ENCODE measurements at places on chromosomes 11 and 22. TPM values are rescaled to one million over a fixed set of nuclear protein-coding genes. Genes with fewer than 3 reads are reported as not detected.

GRCh38 chr11:70607561-70607960, 209.2 kb downstream of the CTTN start:
- DNase-seq: no peak

DNA sequence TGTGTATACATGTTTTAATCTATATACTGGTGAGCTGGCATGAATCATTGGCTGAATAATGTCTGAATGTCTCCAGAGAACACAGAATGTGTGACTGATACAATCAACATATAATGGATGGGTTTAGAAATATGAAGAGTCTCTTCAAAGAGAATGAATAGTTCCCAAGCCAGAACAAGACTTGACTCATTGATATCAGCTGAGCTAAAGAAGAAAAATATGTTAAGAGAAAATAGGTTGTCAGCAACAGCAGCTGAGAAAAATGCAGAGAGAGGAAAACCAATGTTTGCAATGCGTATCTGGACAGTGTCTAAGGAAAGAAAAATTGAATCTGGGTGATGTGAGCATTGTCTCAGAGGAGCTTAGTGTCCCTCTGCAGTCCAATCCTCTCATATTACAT, 1281.8 kb upstream of the TENM4 start:
- DNase-seq: no peak

DNA sequence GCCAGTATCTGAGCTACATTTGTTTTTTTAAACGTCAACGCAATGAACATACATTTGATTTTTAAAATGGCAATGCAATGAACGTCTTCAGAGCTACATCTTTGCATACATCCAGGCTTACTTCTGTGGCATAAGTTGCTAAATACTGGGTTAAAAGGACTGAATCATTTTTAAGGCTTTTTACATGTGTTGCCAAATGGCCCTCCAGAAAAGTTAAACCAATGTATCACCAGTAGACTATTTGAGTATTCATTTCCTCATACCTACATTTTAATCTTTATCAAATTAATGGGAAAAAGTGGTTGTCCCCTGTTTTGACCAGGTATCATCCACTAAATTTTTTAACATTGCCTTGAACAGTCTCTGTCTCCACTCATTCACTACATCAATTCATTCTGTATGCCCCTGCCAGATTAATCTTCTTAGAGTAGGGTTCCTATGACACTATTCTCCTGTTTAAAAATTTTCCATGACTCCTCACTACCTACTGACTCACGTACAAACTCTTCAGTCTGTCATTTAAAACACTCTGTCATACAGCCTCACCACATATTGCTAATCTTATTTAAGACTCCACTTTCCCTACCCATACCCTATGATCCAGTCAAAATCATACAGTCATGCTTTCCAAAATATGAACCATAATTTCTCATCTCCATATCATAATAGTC, 12.4 kb upstream of the PRRG4 start:
- DNase-seq: no peak

DNA sequence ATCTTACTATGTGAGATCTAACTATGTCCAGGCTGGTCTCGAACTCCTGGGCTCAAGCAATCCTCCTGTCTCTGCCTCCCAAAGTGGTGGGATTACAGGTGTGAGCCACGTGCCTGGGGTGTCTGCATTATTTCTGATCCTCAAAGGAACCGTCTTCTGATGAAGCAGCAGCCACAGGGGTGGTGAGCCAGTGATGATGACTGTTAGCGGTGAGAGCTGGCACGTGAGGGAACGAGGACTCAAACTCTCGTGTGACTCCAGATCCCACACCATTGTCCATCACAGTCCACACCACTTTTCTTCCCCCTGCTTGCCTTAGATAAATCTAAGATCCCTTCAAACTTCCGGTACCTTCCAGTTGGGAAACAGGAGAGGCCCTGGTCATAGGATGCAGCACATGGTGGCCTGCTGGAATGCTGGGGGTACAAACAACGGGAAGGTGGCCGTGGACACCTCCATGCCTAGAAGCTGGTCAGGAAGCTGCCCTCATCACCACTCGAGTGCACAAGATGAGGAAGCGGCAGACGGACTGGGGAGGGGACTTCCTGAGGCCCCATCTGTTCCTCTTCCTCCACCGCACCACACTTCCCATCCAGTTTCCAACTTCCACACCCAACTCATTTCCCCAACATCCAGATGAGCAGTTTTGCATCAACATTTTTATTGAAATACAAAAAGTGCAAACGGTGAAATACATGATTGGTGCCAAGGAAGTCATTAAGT, 23.8 kb downstream of the ARHGAP1 start:
- DNase-seq: peak; percentile 33

DNA sequence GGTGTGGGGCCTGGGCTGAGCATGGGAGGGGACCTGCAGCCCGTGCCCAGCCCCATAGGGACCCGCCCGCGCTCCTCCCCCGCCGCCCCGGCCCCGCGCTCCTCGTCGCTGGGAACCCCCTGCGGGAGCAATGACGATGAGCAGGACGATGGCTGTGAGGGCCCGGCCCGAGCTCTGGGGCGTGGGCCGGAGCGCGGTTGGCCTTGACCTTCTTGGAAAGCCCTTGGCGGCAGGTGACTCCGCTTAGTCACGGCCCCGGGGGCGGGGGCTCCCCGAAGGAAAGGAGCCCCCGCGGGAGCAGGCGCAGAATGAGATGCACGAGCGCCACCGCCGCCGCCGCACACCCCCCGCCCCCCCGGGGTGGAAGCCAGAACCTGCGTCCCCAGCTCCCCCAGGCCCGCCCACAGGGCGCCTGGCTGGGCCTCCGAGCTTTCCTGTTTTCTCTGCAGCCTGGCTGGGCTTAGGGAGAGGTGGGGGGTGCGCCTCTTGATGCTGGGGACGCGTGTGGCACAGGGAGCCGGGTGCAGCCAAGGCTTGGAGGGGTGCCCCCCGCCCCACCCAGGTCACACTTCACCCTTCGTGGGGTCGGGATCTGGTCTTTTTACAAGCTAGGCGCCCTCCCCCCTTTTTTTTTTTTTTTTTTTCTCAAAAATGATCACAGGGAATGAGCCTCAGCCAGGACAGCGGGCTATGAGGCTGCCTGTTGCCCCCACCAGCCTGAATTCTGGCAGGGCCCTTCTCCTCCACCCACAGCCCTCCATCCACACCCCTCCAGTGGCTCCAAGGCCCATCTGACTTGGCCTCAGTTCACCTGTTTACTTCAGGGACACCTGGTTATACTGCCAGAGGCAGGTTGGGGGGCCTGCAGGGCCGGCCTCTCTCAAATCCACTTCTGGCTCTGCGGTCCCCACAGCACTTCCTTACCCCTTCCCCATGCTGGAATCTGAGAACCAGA, 17.9 kb downstream of the CRELD2 start:
- peak; percentile 97 for DNase-seq

- DNase-seq: no peak
These were observed 35.5 kb upstream of the FGF3 start for GRCh38 chr11:69854713-69855112.

DNA sequence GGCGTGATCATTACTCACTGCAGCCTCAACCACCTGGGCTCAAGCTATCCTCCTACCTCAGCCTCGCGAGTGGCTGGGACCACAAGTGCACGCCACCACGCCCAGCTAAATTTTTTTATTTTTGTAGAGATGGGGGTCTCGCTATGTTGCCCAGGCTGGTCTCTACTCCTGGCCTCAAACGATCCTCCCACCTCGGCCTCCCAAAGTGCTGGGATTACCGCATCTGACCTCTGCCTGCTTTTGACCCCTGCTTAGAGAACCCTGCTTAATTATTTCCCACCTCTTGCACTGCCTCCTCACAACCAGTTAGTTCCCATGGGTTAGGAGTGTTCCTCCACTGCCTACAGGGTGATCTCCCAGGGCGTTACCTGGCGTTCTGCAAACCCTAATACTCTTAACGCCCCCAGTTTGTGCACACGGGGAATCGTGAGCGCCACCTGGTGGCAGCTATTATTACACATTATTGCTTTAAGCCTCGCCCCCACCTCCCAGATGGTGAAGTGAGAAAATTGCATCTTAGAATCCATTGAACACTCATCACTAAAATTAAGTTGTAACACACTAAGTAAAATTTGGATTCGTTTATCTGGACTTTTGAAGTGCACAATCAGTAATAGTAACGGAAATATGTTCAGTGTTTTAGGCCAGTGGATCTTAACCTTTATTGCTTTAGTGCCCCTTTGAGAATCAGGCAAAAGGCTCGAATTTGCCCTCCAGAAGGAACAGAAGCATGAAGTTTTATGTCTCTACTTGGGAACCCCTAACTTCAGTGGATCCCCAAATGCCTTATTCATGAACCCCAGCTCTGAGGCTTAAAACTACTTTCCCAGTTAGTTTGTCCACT, 61.4 kb upstream of the ASPHD2 start:
- DNase-seq: peak; percentile 35

DNA sequence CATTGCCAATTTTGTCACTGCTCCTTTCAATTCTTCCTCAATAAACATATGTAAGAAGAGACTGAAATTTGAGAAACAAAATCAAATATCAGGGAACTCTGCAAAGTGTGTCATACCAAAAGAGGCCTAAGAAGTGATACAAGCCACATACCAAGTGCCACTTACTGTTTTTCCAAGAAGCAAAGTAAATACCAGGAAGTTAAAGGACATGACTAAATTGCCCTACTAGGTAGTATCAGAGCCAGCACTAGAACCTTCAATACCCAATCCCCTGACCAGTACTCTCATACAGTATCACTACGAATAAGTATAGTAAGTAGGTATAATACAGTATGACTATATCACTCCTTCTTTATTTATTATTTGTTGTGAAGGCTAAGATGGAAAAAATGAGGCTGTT, 13.6 kb downstream of the MAML2 start:
- no peak for DNase-seq

The PTS gene
- total RNA-seq: 37.1 TPM

DNA sequence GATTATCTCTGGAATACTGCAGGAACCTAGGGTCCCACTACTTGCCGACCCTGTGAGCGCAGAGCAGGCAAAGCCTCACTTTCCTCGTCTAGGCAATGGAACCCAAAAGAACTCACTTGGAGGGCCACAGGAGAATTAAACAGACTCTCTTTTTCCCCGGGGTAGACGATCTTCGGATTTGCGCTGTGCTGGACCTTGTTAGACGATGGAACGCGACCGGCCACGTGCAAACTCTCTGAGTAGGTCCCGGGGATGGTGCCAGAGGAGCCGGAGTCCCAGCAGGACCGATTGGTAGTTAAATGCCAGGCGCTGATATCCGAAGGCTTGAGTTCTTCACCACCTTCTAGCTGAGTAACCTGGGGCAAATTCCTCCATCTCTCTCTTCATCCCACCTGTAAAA, 1.0 kb upstream of the SLC1A2 start:
- no peak for DNase-seq

The UVRAG gene
- 17.7 TPM for total RNA-seq

The MTMR2 gene
- total RNA-seq: 22.0 TPM

The KCTD14 gene
- total RNA-seq: 1.3 TPM

GRCh38 chr11:859394-860131, 16.9 kb downstream of the TSPAN4 start:
- DNase-seq: peak; percentile 88

GRCh38 chr11:76698321-76699043, 27.9 kb upstream of the LRRC32 start:
- DNase-seq: no peak

The LMO1 gene
- 0.18 TPM for total RNA-seq

- no peak for DNase-seq
These were observed 27.4 kb downstream of the FBLN1 start for GRCh38 chr22:45529971-45530575.

DNA sequence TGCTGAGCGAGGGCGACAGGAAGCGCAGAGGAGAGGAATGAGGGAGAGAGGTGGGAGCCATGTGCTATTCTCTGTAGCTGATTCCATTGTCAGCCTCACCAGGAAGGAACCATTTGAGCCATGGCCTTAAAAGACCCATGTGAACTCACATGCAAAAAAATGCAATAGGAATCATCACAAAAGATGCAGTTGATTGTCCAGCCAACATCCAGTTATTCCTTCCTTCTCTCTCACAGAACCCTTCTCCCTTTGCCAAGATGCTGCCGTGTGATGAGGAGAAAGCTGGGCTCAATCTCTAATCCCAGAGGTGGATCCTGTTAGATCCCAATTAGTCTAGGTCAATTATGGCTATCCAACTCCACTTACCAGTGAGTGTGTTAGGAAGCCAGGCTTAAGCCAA, 58.2 kb upstream of the RRAS2 start:
- no peak for DNase-seq

GRCh38 chr22:27666272-27666997, 135.1 kb downstream of the MN1 start:
- DNase-seq: no peak

The UBXN1 gene
- total RNA-seq: 71.8 TPM

The OR56A1 gene
- not detected for total RNA-seq

The MISFA gene
- total RNA-seq: 6.6 TPM

DNA sequence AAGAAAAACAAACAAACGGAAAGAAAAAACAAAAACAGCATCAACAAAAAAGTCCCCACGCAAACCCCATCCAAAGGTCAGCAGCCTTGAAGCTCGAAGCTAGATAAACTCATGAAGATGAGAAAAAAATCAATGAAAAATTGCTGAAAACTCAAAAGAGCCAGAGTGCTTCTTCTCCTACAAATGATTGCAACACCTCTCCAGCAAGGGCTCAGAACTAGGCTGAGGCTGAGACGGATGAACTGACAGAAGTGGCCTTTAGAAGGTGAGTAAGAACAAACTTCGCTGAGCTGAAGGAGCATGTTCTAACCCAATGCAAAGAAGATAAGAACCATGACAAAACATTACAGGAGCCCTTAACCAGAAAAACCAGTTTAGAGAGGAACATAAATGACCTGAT, 18.4 kb upstream of the FTH1 start:
- no peak for DNase-seq

- DNase-seq: no peak
These were observed 31.6 kb upstream of the ARHGAP32 start for GRCh38 chr11:129223701-129224149.

DNA sequence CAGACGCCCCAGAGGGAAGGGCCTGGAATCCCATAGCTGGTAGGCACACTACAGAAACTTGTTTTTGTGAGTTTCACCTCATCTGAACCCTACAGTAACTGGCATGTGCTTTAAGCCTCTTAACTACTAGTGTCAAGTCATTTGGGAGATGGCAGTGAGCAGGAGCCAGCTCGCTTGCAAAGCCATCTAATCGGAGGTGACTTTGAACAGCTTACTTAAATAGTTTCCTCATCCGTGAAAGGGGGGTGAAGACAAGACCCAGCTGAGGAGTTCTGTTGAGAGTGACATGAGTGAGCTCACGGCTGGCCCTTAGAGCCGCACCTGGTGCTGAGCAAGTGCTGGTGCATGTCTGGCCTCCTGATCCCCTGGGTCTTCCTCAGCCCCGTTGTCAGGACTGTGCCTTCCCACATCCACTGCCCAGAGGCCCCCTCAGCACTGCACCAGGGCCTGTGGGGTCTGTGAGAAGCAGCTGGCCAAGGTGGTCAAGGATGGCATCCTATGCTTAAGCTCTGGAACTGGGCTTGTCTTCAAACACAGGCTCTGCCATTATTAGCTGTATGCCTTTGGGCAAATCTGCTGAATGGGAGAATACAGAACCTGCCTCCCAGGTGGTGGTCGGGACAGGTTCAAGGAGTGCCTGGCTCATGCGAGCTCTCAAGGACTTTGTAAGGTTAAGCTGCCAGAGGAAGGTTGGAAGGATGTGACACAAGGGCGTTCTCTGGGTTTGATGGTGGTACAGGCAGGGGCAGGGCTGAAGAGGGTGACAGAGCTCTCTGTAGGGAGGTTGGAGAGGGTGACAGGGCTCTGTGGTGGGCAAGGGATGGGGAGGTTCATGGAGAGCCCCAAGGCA, 27.3 kb downstream of the INCENP start:
- DNase-seq: no peak

Data from left cardiac atrium (tissue), 4 donors.